ENCODE measurements at places on chromosomes 5 and 9.

GRCh38 chr5:3375586-3376311 is 219.9 kb upstream of the IRX1 start:
- no peak for DNase-seq

GRCh38 chr5:173093606-173094005 is 37.5 kb downstream of the CREBRF start:
- DNase-seq = no peak

DNA sequence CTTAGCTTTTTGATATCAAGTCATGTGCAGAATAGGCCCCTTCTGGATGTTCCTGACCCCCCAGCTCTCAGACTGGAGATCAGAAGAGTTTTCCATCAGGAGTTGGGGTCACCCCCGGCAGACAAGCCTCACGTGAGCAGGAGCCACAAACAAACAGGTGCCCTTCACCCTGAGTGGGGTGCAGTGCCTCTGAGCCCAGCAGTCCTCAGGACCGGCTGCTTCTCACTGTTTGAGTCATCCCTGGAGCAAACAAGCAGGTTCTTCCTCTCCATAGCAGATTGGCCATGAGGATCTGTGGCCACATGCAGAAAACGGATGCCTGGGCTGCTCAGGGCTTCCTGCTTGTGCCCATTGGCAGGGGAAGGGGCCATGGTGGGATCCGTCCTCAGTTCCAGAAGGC is 47.0 kb downstream of the LRSAM1 start:
- no peak for DNase-seq

- DNase-seq = no peak
These were observed 134.4 kb downstream of the FGF1 start for GRCh38 chr5:142551338-142552067.

- no peak for DNase-seq
These were observed 48.7 kb downstream of the RICTOR start for GRCh38 chr5:39025456-39025855.

DNA sequence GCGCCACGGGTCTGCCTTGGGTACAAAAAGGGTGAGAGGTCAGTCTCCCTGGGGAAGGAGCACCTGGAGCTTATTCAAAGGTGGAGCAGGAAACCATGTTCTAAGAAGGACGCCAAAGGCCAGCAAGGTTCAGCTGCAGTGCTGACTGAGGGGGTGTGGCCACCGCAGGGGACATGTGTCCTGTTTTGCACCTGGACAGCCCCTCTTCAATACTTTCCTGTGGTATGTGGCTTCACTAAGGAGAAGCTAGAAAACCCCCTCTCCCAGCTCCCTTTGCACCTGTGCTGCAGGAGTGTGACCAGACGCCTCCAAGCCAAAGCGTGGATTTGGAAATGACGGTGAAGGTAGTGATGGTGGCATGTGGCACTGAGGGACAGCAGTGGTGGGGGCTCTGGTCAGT is 23.6 kb downstream of the TRIM14 start:
- DNase-seq = no peak

- DNase-seq = no peak
These were observed 115.5 kb upstream of the DMRT1 start for GRCh38 chr9:726005-726404.

DNA sequence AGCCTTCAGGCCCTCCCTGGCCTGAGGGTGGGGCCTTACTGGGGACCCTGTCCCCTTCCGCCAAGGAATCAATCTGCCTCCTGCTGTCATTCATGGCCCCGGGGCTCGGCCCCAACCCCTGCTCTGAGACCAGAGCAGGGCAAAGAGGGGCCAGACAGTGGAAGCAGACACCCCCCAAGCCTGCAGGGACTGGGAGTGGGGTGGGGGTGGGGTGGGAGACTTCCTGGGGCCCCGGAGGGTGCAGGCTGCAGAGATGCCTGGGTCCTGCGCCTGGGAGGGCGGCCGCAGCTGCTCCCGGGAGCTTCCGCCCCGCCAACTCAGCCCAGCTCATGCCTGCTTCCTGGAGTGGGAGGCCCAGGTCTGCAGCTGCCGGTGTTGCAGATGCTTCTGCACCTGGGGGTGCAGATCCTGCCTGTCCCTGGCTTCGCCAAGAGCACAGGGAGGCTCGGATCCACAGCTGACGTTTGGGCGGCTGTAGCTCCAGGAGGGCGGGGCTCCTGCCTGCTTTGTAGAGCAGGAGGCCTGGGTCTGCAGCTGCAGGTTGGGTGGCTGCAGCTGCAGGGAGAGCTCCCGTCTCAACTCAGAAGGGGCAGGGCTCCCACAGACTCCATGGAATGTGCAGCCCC is 6.2 kb downstream of the KIF4B start:
- DNase-seq = no peak

- no peak for DNase-seq
These were observed 95.7 kb downstream of the ARL15 start for GRCh38 chr5:54214722-54215121.

GRCh38 chr9:126763130-126763764 is 41.6 kb upstream of the ZBTB43 start:
- DNase-seq = no peak

- peak; percentile 34 for DNase-seq
These were observed 53.7 kb downstream of the TMOD1 start for GRCh38 chr9:97555164-97555563.

DNA sequence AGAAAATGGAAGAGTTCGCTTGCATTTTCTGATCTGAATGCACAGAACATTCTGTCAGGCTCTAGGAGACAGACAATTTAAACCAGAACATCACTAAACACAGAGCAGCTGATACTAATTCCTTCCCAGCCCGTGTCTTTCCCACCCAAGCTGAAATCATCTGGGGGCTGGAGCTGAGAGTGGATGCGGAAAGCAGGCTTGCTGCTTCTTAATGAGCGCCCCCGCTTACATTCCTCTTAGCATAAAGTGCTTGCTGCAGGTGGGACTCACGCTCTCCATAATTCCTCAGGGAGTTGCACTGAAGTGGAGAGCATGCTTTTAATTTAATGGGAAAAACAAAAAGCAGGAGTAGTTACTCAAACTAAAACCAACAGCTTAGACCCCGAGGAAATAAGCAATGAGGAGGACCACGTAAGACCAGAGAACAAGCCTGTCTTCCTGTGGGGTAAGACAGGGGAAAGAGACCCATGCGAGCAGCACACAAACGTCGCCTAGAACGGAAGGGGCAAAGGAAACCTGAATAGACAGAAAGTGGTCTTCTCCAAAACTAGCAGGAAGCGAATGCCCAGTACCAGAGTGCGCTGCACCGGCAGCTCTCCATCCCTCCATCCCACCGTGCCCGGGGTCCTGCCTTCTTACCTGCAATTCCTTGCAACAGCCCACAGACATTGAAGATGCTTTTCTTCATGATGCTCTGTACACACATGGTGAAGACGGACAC is 139.3 kb downstream of the LHFPL2 start:
- DNase-seq = no peak

GRCh38 chr5:137223324-137224295 is 275.5 kb downstream of the SPOCK1 start:
- DNase-seq = no peak

DNA sequence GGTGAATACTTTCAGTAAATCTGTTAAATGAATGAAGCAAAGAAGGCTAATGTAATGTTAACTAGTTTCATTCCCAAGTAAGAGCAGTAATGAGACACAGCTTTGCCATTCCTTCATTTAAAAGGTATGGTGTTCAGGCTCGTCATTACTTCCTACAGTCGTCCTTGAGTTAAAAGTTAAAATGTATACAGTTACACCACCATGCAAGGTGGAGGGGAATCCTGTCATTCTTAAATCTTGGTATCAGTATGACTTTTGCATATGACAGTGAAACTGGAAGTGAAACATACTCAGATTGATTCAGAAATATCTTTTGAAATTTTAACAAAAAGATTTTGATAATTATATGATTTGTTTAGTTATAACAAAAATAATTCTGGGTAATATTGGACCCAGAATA is 25.9 kb downstream of the MTRR start:
- no peak for DNase-seq

GRCh38 chr5:168844922-168845296 is 265.7 kb upstream of the PANK3 start:
- DNase-seq = no peak

- no peak for DNase-seq
These were observed 90.1 kb upstream of the LMX1B start for GRCh38 chr9:126523611-126524111.

- peak; percentile 34 for DNase-seq
These were observed 12.0 kb downstream of the CTNNAL1 start for GRCh38 chr9:109001275-109001676.

DNA sequence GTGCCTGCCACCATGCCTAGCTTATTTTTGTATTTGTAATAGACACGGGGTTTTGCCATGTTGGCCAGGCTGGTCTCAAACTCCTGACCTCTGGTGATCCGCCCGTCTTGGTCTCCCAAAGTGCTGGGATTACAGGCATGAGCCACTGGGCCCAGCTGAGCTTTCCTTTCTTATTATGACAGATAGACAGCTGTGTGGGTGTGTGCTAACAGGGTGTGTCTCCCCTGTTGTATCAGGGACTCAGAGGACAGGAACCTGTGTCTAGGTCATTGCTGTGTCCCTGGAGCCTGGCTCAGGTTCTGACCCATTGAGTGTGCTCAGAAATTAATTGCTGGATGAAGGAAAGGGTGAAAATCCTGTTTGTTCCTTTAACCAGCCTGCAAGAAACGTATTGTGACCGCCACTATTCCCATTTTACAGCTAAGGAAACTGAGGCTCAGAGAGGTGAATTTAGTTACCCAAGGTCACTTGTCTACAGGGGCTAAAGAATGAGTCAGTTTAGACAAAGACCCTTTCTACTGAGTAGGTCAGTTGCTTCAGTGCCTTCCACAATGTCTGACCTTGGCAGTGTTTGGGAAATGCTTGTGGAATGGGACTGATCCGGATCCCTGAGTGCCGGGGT is 16.8 kb downstream of the NCS1 start:
- DNase-seq = no peak

GRCh38 chr5:176647030-176647842 is at the start of gene TSPAN17:
TSPAN17 (plus strand) TSS chr5:176647484; CDS start chr5:176647616, 132 bp downstream.
- peak; percentile 100 for DNase-seq

GRCh38 chr9:136765041-136765440 is 723 bp upstream of the LCN15 start:
- no peak for DNase-seq

- DNase-seq = peak; percentile 36
These were observed 127.5 kb upstream of the PANK3 start for GRCh38 chr5:168706655-168707069.

DNA sequence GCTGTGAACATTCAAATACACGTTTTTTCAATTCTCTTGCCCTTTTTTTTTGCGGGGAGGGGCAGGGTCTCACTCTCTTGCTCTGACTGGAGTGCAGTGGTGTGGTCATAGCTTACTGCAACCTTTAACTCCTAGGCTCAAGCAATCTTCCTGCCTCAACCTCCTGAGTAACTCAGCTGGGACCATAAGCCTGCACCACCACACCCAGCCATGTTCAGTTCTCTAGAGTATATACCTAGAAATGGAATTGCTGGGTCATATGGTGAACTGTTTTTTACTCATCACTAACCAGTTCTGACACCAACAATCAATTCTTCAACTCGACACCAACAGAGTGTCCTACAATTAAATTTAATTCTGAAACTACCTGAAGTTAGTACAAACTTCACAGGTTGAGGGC is 85.5 kb upstream of the ZNF169 start:
- no peak for DNase-seq

DNA sequence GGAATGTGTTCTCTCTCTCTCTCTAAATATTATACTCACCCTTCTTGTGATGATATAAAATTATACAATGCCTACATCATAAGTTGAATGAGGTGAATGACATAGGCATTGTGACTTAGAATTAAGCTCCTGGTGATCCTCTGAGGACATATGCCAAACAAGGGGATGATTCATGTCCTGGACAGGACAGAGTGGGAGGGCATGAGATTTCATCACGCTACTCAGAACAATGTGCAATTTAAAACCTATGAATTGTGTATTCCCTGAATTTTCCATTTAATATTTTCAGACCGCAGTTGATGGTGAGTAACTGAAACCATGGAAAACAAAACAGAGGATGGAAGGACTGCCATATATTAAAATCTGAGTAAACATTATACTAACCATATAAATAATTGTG is 782.2 kb upstream of the NUDT12 start:
- DNase-seq = peak; percentile 83

DNA sequence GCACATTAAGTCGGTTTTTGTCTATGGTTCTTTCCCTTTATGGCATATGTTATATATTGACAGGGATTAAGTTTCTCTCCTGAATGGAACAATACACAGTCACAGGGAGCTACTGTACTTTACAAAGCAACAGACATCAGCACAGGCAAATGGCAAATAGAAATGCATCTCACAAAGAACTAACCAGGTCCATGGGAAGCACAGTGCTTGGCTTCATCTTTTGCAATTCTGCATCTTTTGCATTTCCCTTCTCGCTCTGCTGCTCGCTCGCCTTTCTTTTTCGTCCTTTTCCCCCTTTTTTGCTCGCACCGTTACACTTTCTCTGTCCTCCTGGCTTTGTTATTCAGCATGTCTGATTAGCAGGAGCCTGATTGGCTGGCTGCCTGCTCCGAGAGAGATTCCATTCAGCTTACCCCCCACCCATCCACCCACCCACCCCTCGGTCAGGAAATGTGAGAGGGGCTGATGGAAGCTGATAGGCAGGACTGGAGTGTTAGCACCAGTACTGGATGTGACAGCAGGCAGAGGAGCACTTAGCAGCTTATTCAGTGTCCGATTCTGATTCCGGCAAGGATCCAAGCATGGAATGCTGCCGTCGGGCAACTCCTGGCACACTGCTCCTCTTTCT is at the start of gene ADAMTSL1:
Gene ADAMTSL1 (plus strand): TSS at position 502 of the 628 bp plus-strand sequence. CDS start 80 bp downstream, at position 582.
- peak; percentile 75 for DNase-seq

DNA sequence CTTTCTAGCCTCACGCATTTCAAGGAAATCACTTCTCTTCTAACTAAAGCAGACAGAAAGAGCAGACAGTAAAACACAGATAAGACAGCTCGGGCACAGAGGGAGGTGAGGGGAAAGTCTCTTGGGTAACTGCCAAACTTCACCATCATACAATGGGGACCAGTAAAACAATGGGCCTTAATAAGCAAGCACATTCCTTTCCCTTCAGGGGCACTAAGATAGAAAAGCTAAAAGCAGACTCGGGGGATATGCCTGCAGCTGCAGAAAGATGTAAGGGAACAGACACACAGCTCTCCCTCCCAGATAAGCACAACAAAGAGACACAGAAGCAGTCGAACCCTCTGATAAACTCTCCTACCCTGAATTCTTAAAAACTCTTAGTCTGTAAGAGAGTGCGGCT is 15.6 kb upstream of the CKS2 start:
- no peak for DNase-seq

DNA sequence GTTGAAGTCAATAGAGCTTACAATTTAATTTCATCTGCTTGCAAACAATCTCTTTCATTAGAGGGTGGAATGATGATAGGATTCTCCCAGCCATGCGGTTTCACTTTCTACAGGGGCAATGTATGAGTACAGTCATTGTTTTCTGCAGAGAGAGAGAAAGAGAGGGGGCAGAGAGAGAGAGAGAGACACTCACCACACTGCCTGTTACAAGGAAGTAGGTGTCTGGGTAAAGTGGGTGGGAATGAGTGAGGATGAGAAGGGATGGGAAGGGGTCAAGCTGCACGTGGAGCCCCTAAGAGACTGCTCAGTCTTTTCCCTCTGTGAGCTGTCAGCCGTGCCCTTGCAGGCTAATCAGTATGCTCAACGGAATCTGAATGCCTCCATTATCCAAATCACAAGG is 454.3 kb downstream of the KDM4C start:
- no peak for DNase-seq
